ENCODE measurements at places on chromosomes 3 and 15.

DNA sequence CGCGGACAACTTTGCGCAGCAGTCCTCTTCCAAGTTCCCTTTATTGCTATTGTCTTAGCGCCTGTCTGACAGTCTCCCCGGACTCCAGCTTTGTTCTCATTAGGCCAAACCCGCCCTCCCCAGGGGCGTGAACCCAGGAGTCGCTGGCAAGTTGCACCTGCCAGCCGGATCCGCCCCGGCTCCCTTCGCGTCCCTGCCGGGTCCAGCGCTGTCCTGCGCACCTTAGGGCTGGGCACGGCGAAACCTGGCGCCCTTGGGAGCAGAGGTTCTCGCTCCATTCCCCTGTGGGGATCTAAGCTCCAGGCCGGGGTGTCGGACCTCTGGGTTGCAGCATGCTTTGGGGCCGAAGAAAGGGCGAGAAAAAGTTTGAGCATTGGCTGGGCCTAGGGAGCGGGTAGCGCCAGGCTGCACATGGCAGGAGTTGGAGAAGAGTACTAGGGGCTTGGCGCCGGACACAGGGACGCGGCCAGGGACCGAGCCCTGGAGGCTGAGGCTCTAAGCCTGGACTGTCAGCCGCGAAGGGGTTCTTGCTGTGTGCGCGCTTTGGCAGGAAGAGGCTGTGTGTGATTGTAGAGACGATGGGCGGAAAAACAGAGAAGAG, 335.1 kb upstream of the THRB start:
- H3K36me3 ChIP-seq = no peaks in the 10 kb centered on the region
- H3K4me1 ChIP-seq = peaks cover 9% of the 10 kb centered on the region
- DNase-seq = peak; percentile 62
- peaks cover 8% of the 10 kb centered on the region for H3K27me3 ChIP-seq

DNA sequence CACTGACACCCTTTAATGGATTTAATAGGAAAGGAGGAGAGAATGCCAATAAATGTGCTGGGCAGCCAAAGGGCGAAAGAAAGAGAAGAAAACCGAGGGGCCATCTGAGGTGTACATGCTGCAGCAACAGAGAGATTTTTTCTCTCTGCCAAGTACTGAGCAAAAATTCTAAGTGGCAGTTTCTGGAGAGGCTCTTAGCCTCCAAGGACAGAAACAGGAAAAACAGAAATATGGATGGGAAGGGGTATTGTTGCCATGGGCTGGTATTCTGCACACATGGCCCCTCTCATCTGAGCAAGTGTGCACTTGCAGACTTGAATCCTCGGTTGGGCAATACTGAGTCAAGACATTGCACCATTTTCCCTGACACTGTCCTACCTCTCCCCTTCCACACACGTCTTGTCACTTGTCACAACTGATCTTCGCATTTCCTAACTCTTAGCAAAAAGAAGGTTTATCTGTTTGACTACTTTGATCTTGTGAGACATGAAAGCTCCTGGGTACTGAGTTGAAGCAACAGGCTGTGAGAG, 73.9 kb downstream of the PRICKLE2 start:
- H3K36me3 ChIP-seq = no peaks in the 10 kb centered on the region
- H3K4me1 ChIP-seq = peaks cover 18% of the 10 kb centered on the region
- H3K27me3 ChIP-seq = peaks cover 3% of the 10 kb centered on the region
- H3K4me3 ChIP-seq = no peak overlapping the region
- no peak overlapping the region for H3K27ac ChIP-seq

- no peak overlapping the region for H3K27ac ChIP-seq
- no peaks in the 10 kb centered on the region for H3K27me3 ChIP-seq
- no peaks in the 10 kb centered on the region for H3K36me3 ChIP-seq
- DNase-seq = no peak
These were observed 7.6 kb upstream of the COL8A1 start for GRCh38 chr3:99630815-99631214.

DNA sequence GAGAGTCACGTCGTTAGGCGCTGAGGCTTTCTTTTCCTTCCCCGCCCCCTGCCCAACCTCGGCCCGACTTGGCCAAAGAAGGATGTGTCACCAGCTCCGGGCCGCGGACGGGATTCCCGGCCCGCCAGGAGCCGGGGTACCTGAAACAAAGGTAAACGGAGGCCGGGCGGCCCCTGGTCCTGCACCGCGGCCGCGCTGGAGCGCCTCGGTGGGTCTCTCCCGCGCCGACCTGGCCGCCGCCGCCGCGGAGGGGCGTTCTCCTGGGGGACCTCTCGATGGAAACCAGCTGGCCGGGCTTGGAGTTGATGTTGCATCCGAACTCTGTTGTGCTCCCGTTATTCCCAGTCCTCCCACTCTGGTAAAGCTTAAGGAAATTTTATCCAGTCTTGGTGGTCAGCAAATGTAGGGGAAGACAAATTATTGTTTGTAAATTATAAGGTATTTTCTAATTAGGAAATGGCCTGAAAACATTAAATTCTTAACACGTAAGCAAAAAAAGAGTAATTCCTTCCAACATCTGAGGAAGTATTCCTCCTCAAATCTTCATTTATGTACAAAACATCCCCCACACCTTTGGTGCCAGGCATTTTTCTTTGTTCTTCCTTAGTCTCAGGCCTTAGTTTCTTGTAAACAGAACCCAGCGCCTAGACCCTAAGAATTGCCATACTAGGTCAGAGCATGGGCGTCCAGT, 888 bp downstream of the PPP2R3A start:
- H3K27ac ChIP-seq = peak overlapping the region; percentile 34
- no peaks in the 10 kb centered on the region for H3K36me3 ChIP-seq
- DNase-seq = peak; percentile 83
- peaks cover 7% of the 10 kb centered on the region for H3K27me3 ChIP-seq
- H3K4me3 ChIP-seq = peak overlapping the region; percentile 87

- no peak overlapping the region for H3K4me3 ChIP-seq
- DNase-seq = no peak
- H3K27ac ChIP-seq = no peak overlapping the region
- peaks cover 5% of the 10 kb centered on the region for H3K4me1 ChIP-seq
- no peaks in the 10 kb centered on the region for H3K27me3 ChIP-seq
These were observed 312.3 kb downstream of the EPHA3 start for GRCh38 chr3:89419647-89420241.

GRCh38 chr3:119125742-119126504, 20.0 kb upstream of the TEX55 start:
- H3K36me3 ChIP-seq = no peaks in the 10 kb centered on the region
- no peak for DNase-seq
- H3K4me3 ChIP-seq = no peak overlapping the region
- H3K4me1 ChIP-seq = no peaks in the 10 kb centered on the region
- no peak overlapping the region for H3K27ac ChIP-seq
- H3K27me3 ChIP-seq = peaks cover 2% of the 10 kb centered on the region

DNA sequence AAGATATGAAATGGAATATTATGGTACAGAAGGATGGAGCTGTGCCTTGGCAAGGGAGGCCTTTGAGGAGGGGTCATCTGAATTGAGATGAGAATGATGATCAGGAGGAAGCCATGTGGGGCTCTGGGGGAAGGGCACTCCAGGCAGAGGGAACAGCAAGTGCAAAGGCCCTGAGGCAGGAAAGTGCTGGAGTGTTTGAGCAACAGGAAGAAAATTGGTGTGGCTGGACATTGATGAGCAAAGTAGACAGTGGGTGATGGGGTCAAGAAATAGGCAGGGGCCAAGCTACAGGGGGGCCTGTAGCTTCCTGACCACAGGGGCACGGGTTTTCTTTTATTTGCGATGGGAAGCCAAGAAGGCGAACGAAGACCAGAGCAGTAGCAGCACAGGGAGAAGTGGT, 3.3 kb upstream of the GP9 start:
- no peak for DNase-seq
- no peaks in the 10 kb centered on the region for H3K36me3 ChIP-seq
- no peak overlapping the region for H3K27ac ChIP-seq
- H3K4me1 ChIP-seq = peaks cover 7% of the 10 kb centered on the region
- peaks cover 3% of the 10 kb centered on the region for H3K27me3 ChIP-seq

GRCh38 chr3:45110509-45110833, 35.7 kb downstream of the CDCP1 start:
- H3K36me3 ChIP-seq = peaks cover 4% of the 10 kb centered on the region
- no peaks in the 10 kb centered on the region for H3K4me1 ChIP-seq
- no peak overlapping the region for H3K4me3 ChIP-seq
- H3K27ac ChIP-seq = no peak overlapping the region
- H3K27me3 ChIP-seq = peaks cover 2% of the 10 kb centered on the region
- no peak for DNase-seq

DNA sequence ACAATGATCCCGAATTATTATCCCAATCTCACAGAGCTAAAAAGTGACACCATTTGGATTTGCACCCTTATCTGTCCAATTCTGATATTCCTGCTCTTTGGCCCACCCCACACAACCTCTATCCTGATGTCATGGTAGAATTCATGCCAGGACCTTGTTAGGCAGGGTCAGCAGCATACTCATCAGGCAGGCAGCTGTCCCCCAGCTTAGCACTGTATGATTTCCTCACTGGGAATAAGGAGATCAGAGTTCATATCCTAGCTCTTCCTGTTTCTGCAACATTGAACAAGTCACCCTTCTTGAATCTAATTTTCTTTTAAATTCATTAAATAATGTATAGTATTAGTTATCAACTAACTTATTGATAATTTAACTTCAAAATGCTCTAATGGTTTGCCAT, 12.0 kb upstream of the C3orf80 start:
- no peaks in the 10 kb centered on the region for H3K36me3 ChIP-seq
- no peak overlapping the region for H3K4me3 ChIP-seq
- peaks cover 4% of the 10 kb centered on the region for H3K4me1 ChIP-seq
- no peaks in the 10 kb centered on the region for H3K27me3 ChIP-seq
- DNase-seq = no peak
- no peak overlapping the region for H3K27ac ChIP-seq

DNA sequence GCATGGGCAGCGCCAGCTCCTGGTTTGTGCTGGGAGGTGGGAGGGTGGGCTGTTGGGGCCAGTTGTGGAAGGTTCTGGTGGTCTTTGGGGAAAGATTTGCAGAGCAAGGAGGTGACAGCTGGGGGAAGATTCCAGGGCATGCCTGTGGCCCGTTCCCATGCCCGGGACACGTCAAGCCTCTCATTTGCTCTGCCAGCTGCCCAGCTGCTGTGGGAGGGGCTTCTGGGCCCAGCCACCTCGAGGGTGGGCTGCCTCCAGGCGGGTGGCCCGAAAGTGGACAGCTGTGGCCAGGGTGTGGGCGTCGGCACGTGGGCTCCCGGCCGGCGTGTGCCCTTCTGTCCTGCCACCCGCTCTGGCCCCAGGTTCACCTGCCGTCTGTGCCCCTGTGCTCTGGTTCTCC, 17.2 kb downstream of the PLXNA1 start:
- H3K27ac ChIP-seq = no peak overlapping the region
- H3K27me3 ChIP-seq = peaks cover 13% of the 10 kb centered on the region
- H3K4me3 ChIP-seq = no peak overlapping the region
- H3K4me1 ChIP-seq = peaks cover 22% of the 10 kb centered on the region
- no peaks in the 10 kb centered on the region for H3K36me3 ChIP-seq

GRCh38 chr3:8665407-8665896, 20.9 kb upstream of the SSUH2 start:
- no peak overlapping the region for H3K27ac ChIP-seq
- H3K36me3 ChIP-seq = peaks cover 6% of the 10 kb centered on the region
- no peak overlapping the region for H3K4me3 ChIP-seq
- DNase-seq = no peak

DNA sequence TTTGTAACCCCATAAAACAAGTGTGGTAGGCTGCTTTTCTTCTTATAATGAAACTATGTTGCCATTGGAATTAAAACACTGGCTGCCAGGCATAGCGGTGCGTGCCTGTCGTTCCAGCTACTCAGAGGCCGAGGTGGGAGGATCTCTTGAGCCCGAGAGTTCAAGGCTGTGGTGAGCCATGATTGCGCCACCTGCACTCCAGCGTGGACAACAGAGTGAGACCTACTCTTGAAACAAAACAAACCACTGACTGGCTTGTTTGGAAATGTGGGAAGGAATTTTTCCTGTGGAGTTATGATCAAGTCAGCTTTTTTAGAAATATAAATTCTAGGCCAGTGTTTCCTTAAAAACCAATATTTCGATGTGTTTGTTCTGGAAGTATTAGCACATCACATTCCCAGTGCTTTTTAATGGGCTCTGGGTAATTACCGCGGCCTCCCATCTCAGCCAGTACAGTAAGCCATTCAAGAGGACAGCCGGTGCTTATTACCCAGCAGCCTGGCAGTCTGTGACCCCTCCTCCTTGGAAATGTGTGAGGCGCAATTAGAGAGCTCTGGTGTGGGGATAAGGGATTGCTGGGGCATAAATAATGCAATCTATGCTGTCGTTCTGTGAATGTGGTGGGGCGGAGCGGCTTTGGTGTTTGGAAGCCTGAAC, 58.3 kb upstream of the TRAK1 start:
- H3K4me1 ChIP-seq = peaks cover 74% of the 10 kb centered on the region
- H3K4me3 ChIP-seq = peak overlapping the region; percentile 77
- peak; percentile 56 for DNase-seq
- peaks cover 31% of the 10 kb centered on the region for H3K27me3 ChIP-seq
- H3K27ac ChIP-seq = peak overlapping the region; percentile 98
- H3K36me3 ChIP-seq = peaks cover 23% of the 10 kb centered on the region

DNA sequence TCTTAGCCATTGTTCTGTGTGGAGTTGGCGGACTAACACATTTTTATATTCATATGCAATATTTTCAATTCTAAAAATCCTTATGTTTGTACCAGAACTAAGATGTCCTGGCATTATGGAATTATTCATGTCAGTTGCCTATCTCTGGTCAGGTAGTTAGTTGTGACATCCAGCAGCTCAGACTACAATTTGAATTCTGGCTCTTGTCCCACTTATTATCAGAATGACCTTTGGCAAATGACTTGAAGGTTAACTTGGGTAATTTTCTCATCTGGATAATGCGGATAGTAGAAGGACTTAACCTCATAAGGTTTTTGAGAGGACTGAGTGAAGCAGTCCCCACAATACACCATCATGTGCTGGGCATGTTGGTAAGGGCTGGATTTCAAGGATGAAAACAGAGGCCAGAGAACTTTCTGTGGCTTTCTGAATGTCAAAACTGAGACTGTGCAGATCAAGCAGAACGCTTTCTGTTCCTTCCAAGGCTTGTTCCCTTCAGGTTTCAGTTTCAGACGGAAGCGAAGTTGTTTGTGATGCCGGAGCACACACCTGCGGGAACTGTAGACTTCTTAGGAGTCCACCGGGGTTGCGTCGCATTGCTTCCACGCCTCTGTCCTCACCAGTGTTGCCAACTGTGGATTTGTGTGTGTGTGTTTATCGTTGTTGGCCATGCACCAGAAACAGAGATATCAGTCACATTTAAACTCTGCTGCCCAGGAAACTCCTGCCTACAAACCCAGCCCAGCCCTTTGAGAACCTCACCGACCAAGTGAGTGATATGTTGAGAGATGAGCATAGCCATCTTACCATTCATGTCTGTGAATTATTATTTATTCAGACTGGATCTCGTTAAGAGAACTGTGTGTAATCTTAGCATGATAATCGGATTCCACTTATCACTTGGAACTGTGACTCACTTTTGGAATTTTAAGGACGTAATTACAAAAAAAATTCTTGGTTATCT, 76.0 kb downstream of the PTPRG start:
- no peak overlapping the region for H3K27ac ChIP-seq
- DNase-seq = no peak
- H3K27me3 ChIP-seq = no peaks in the 10 kb centered on the region
- H3K4me1 ChIP-seq = peaks cover 19% of the 10 kb centered on the region
- no peak overlapping the region for H3K4me3 ChIP-seq

DNA sequence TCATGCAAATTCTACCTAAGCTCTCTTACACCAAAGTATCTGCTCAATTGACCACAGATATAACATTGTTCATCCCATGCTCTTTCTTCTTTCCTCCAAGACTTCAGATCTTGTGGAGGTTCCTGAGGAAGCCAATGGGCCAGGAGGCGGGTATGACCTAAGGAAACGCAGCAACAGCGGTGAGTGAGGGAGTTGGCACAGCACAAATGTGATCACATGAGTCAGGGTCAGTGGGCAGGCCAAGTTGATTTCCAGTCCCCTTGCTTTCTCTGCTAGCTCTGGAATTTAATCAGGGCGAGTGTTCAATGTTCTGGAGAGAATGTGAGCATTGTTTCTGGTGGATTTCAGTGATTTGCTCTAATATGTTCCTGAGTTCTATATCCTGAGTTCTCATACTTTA, 112.7 kb downstream of the STAC start:
- H3K36me3 ChIP-seq = no peaks in the 10 kb centered on the region
- no peak overlapping the region for H3K27ac ChIP-seq
- no peak for DNase-seq
- H3K27me3 ChIP-seq = no peaks in the 10 kb centered on the region
- H3K4me3 ChIP-seq = no peak overlapping the region

Data from glutamatergic neuron (in vitro differentiated cells).